AML-193 (cell line): ENCODE measurements at places on chromosomes 7 and 10.

- DNase-seq: peak; percentile 16
Measured at GRCh38 chr7:39741942-39742623, 118.7 kb downstream of the RALA start.

DNA sequence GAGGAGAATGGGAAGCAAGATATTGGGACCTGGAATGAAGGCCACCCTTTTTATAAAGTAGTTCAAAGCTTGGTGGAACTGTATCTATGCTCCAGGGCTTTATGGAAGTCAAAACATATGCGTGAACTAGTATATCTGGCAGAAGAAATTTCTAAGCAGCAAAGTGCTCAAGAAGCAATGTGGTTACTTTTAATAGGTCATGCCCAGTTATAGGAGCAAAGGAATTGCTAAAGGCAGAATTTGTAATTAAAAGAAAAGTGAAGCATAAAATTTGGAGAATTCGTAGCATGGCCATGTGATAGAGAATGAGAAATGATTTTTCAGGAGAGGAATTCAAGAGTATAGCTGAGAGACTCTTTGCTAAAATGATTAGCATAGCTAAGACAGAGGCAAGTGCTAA lies 1110.4 kb downstream of the XPNPEP1 start:
- no peak for DNase-seq

GRCh38 chr10:110863361-110863760 lies 8.4 kb upstream of the PDCD4 start:
- no peak for DNase-seq

DNA sequence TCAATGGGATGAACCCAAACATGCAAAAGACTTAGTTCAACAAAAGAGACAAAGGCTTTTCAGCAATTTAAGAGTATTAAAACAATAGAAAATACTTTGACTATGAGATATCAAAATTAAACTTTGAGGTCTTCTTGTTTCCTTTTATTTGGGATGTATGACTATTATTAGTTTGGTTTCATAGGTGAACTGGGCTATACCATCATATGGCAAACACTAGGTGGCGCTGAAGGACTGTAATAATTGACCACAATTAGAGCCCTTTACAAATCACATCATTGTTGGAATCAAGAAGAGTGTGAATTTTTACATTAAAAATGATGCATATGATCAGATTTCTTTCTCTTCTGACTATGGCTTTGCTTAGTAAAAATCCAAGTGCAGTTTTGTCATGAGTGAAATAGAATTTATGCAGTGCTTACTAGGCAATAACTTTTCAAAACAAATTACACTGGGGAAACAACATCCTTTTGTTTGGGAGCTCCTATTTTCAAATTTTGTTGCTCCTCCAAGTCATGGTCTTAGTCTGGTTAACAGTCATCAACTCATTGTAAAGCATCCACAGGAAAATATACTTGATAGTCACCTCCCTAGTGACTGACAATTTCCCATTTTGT lies 14.7 kb upstream of the NXPH1 start:
- DNase-seq: peak; percentile 50

GRCh38 chr7:1533547-1534329 lies 3.2 kb downstream of the MAFK start:
- DNase-seq: peak; percentile 33
